ENCODE measurements at places on chromosomes 5 and 9. TPM values are rescaled to one million over a fixed set of nuclear protein-coding genes. Genes with fewer than 3 reads are reported as not detected.

CBY3 gene
- total RNA-seq: not detected

DNA sequence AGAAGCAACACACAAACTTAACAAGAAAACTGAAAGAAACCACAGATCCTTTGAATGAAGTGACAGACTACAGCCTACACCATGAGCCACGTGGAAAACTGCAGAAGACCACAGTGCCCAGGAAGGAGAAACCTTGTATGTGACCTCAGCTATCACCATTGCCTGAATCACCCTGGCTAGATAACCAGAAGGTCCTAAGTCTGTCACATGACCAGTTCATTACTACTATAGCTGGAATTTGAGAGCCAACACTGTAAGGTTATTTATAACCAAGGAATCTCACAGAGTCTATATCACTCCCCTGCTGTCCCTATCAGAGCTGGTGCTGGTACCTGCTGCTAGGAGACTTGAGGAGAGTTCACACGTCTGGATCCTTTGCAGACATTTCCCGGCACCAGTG, 90.3 kb upstream of the FBXL17 start:
- no peak for DNase-seq

- DNase-seq: no peak
These were observed 150.3 kb upstream of the SPRY4 start for GRCh38 chr5:142475102-142475513.

- no peak for DNase-seq
These were observed 6.2 kb downstream of the NR6A1 start for GRCh38 chr9:124764774-124765438.

SLC25A2 gene
- not detected for total RNA-seq

FANCG gene
- 67.6 TPM for total RNA-seq

ANKRD31 gene
- 0.33 TPM for total RNA-seq

GRCh38 chr5:131533836-131534235, 101.2 kb downstream of the RAPGEF6 start:
- no peak for DNase-seq

DNA sequence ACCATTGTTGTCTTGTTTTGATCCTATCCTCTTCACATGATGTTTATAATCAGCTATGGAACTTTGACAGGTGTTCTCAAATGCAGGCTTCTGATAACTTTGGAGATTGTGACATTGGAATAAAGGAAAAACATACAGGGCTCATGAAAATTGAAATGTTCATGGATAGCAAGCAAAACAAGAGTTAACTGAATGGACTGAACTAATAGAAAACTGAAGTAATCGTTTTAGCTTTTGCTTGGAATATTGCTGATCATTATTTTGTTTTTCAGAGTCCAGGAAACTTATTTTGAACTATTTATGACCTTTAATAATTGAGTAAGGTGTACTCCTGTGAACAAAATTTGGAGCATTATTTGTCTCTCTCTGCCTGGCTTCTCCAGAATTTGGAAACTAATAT, 436.7 kb upstream of the CDH9 start:
- DNase-seq: no peak

DNA sequence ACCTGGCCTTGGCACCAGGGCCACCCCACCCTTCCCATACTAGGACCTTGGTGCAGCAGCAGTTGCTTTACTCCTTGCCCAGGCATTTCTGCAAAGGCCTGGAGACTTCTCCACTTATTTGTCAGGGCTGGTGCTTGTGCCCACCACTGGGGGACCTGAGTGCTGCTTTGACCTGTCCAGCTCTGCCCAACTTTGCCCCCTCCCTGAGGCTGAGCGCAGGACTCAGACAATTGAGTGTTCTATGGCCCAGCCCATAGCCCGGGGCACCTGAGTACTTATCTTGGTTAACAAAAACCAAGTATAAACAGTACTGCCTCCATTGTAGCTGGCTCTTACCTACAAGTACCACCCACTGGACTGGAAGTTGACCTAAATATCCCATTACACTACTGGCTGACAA, 406.1 kb upstream of the CHD1 start:
- DNase-seq: no peak

DNA sequence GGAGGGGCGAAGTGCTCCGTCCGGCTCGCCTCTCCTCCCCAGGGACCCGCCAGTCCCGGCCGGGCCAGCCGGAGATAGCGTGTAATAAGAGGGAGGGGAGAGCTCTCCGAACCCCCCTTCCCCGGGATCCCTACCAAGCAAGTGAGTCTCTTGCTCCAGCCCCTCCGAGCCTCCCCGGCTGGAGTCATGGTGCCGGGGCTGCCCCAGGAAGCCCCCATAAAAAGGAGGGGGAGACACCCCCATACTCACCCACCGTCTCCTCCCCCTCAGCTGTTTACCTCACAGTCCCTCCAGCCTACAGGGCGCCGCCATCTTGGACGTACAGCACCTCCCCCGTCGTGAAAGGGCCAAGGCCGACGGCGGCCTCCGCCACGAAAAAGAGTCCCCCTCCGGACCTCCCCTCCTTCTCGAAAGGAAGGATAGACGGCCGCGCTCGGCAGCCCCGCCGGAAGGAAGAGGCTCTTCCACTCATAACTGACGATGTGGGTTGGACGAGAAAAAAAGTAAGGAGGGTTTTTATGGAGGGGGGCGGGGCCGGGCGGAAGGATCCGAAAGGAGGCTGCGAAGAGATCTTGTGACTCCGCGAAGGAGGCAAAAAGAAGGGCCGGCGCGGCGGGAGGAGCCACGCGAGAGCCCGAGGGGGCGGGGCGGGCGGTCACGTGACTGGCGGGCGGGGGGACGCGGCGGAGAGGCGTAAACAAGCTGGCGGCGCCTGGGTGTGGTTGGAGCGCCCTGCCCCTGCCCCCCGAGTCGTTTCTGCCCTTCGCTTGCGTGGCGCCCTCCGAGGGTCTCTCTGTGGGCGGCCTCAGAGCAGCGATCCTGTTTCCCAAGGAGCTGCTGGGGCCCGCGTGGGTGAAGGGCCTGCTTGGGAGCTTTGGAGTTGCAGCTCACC, at the start of gene TSC1:
TSC1 (minus strand) TSS at position 323 of the 892 bp plus-strand sequence. CDS start 15,744 bp downstream, outside the sequence.
- DNase-seq: peak; percentile 82

HTR1A gene
- not detected for total RNA-seq

DNA sequence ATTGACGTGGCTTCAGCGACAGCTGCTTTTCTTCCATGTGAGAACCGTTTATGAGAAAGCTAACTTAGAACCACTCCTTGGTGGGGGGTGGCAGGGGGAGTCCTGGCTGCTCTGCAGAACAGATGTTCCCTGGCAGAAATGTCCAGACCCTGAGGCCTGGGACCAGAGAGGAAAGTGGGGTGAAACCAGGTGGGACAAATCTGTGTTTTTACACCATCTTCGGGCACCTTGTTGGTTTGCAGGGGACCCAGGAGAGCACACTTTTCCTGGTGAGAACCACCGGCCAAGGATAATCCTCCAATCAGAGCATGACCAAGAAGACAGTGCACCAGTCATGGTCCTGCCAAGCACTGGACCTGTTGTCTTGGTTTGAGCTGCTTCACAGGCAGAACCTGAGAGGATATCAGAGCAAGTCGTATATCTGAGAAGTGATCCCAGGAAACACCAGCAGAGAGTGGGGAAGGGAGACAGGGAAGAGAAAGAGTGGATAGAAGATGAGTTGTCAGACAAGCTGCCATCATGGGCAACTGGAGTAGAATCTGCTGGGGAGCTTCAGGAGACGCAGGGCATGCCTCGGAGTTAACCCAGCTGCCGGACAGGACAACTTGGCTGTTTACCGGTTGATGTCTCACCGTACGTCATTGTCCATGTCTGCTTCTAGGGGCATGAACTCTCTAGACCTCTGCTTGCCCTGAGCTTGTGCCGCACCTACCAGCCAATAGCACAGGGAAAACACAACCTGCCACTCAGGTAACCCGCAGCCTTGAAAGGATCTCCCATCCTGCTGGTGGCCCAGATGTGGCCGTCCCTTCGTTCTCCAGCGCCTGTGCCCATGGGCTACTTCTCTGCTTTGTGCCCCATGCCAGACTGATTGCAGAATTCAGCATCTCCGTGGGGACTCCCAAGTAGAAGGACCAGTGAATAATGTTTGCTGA, 178.4 kb upstream of the MVB12B start:
- DNase-seq: no peak

MSMP gene
- not detected for total RNA-seq

DNA sequence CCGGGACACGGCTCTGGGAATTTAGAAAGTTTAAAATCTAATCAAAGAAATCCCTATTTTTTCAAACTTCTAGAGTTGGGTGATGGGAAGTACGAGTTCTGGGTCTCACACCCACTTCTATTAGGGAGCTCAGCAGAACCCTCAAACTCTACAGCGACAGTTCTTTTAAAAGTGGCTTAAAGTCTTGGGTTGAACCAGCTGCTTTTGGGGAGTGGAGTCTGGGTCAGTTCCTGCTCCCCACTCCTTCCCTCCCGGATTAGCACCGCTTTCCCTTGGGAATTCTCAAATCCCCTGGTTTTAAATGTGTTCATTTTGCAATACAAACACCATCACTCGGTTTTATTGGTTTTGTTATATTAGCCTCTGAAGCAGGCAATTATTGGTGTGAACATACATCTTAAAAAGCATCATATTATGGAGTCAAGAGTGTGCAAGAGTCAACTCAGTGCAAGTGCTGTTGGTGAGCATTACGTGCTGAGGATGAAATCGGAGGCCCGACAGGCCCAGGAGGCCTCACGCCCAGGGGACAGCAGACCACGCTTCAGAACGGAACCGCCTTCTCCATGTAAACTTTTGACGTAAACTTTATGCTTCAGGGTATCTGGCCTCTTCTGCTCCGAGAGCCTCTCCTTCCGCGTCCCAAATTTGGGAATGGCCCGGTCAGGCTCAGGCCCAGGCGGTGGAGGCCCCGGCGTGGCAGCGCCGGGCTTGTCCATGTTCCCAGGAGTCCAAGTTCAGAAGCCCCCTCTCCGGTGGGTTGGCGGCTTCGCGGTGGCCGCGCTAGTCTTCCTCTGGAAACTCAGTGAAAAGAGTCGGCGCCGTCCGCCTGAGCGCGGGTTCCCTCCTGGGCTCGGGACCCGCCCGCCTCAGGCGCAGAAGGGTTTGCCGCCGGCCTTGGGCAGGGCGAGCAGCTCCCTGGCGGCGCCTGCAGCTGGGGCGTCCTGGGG, 5.3 kb downstream of the IRX4 start:
- DNase-seq: no peak

GRCh38 chr5:542319-543311, 18.4 kb upstream of the SLC9A3 start:
- DNase-seq: no peak

DNA sequence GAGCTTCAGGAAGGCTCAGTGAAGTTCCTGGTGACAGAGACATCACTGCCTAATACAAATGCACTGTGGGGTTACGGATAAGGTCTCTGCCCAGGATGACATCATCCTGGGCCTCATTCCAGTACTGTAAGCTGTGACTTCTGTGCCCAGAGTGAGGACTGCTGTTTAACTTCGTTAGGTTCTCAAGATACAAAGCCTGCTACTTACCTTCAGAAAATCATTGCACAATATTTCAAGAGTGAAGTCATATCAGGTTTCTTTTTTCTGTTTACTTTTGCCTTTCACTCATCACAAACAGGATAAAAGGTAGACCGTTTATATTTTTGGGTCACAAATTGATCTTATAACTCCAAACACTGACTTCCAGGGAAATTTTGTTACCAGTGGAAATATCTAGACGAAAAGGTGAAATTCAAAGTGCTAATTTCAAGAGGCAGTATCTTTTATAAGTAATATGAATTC, 241.2 kb downstream of the PIK3R1 start:
- peak; percentile 85 for DNase-seq

- no peak for DNase-seq
These were observed 157.1 kb upstream of the GDNF start for GRCh38 chr5:37996918-37997317.

PHF24 gene
- total RNA-seq: not detected

GRCh38 chr9:2615497-2615896, 6.1 kb upstream of the VLDLR start:
- DNase-seq: no peak

RGMB gene
- total RNA-seq: 9.2 TPM

- DNase-seq: peak; percentile 93
These were observed 126.8 kb upstream of the STC2 start for GRCh38 chr5:173454736-173455598.

CTSL gene
- total RNA-seq: 229 TPM

- DNase-seq: no peak
These were observed 3.3 kb downstream of the TMEM174 start for GRCh38 chr5:73176250-73176649.

GRCh38 chr5:74286734-74287695, 353.5 kb downstream of the ENC1 start:
- no peak for DNase-seq

- DNase-seq: peak; percentile 98
These were observed 147.1 kb downstream of the ZNF608 start for GRCh38 chr5:124599028-124599973.

- no peak for DNase-seq
These were observed 282.4 kb downstream of the NR3C1 start for GRCh38 chr5:143121135-143121475.

SLC4A9 gene
- total RNA-seq: not detected

GRCh38 chr5:20420991-20421595, 433.1 kb upstream of the CDH18 start:
- no peak for DNase-seq

GRCh38 chr5:21806271-21806670, 1046.9 kb downstream of the CDH12 start:
- no peak for DNase-seq

GRCh38 chr5:149616727-149617285, 35.5 kb downstream of the ARHGEF37 start:
- no peak for DNase-seq

DNA sequence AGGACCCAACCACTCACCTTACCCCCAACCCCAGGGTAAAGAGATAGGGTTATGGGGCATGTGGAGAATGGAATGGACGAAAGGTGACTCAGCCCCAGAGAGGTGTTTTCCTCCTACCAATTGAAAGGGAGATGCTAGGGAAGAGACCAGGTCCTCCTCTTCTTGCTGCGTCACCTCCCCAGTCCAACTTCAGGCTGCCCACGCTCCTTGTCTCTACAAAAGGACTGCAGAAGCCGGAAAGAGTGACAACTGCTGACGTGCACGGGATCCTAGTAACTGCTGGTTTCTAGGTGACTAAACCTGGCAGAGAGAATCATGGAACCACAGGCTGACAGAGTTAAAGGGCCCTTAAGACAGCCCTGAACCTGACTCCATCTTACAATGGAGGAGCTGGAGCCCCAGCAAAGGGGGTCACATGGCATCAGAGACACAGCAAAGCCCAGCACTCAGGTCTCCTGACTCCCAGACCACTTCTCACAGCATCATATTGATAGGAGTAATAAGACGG, 2.2 kb downstream of the GPX3 start:
- DNase-seq: peak; percentile 70

GRCh38 chr5:14557791-14558415, 23.7 kb upstream of the OTULINL start:
- DNase-seq: no peak

LMAN2 gene
- total RNA-seq: 745 TPM

SLC34A3 gene
- not detected for total RNA-seq

MGAT1 gene
- total RNA-seq: 81.0 TPM

LCN1 gene
- not detected for total RNA-seq

Data from H4 (cell line).